Cerebellar nuclear complex (tissue), 1 donor: ENCODE measurements at places on chromosomes 4 and X.
A peak's percentile ranks its signal among the peaks of the same experiment; 100 is the strongest.

- DNase-seq = no peak
Observed at GRCh38 chr4:71498625-71499024, 159.8 kb downstream of the SLC4A4 start.

DNA sequence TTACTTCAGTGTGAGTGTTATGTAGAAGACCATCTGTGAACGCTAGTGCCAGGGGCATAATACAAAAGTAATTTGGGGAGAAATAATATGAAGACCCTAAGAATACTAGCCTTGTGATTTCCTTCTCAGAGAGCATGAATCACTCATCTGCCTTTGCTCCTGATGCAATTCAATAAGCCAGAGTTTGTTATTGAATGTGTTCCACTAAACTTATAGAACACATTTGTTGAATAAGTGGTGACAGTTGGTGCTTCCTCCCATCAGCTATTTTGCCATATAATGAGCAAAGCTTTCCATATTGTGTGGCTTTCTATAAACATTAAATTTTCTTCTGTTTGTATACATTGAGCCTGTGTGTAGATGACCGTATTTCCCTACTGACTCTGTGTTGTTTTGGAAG lies 136.4 kb upstream of the QRFPR start:
- DNase-seq = no peak

DNA sequence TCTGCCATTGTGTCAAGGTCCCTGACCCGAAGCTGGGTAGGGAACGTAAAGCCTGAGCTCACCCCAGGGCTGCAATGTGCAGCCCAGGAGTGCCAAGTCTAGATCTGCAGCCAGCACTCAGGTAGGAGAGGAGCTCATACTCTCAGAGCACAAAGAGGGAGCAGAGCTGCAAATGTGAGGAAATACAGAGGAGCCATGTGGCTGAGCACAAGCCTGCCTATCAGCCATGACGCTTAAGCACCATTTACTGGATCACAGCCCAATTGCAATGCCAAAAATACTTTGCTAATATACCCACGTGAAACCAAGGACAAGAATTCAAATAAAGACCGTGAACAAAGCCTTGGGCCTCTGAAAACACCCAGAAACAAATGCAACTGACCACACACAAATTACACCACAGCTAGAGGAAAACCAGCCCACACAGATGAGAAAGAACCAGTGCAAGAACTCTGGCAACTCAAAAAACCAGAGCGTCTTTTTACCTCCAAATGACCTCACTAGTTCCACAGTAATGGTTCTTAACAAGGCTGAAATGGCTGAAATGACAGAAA lies 69.0 kb upstream of the HPF1 start:
- DNase-seq = no peak

DNA sequence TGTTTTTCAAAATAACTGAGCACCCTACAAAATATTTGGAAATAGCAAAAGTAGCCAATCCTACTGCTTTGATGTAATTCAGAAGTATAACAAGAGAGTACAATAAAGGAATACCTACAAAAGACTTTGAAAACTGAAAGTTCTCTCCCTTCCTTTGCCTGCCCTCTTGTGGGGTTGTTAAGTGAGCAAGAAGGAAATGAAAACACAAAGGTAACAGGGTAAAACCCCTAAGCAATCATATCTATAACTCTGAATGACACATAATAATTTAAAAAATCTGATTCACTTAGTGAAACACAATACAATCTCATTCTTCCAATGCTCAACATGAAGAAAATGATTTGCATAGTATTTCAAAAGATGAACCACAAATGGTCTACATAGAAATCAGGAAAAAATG lies 98.2 kb downstream of the FRYL start:
- no peak for DNase-seq

DNA sequence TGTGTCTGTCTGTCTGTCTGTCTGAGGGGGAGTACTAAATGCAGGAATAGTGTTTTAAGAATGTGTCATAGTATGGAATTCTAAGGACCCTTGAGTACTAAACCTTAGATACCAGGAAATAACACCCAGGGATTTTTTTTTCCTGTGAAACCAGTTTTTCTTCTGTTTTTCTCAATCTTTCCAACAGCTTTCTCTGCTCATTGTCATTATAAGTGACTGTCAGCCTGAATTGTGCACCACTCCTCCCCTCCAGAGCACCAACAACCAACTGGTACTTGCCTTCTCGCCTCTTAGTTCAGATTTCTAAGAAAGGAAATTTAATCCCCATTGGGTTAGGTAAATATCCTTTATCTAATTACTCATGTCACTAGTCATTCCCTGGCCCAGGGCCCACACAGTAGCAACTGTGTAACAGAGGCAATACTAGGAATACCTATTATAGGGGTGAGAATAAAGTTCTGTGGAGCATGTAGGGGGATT lies 320.6 kb downstream of the ADGRL3 start:
- no peak for DNase-seq

DNA sequence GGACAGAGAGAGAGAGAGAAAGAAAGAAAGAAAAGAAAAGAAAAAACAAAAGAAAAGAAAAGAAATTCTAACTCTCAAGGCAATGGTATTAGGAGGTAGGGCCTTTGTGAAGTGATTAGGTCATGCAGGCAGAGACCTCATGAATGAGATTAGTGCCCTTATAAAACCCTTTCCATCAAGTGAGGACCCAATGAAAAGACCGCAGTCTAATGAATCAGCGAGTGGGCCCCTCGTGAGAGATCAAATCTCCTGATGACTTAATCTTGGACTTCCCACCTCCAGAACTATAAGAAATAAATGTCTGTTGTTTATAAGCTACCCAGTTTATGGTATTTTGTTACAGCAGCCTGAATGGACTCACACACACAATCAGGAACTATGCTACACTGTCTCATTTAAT lies 16.9 kb downstream of the AASDH start:
- no peak for DNase-seq

- no peak for DNase-seq
Observed at GRCh38 chr4:94454405-94454804, 2.7 kb downstream of the PDLIM5 start.

DNA sequence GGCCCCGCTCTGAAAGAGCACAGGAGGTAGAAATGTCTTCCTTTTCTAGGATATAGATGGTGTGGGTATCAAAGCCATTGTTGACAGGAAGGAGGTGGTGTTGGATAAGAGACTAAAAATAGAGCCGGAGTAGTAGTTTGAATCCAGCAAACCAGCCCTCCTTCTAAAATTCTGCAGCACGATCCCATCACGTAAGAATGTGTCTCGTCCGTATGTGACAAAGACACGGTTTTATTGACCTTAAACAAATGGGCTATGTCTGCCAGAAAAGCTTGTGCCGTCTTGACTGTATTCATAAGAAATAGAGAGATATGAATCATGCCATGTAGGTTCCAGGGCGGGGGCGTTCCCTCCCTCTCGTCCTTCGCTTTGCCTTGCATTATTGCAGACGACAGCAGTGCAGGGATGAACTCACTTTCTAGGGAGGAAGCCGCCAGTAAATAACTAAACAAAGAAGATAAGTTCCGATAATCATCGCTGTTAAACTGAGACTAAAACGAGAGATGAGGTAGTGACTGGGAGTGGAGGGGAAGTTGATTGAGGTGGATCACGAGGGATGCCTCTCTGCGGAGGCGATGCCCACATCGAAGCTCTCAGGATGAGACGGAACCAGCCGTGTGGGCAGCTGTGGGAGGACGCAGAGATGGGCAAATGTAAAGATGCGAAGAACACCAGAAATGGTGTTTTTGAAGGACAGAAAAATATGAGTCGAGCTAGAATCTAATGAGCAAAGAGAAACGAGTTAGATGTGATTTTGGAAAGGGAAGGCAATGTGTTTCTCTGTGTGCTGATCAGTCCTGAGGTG lies 3.4 kb downstream of the TENM3 start:
- DNase-seq = no peak

GRCh38 chr4:166121897-166122296 lies 248.9 kb downstream of the TLL1 start:
- DNase-seq = no peak

DNA sequence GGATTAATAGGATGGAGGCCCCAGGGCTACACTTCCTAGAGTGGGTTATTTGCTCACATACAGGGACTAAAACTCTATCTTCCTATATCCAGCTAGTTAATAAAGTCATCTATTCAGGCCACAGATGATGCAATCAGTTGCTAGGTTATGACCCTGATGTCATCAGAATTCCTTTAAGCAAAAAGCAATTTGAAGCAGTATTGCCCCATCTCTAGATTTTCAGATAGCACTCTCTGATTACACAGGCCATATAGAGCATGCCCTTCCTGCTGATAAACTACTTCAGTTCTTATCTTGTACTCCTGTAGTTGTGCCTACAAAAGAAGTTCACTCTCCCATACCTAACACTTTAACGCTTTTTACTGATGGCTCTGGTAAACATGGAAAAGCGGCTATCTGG lies 84.8 kb downstream of the TMEM144 start:
- DNase-seq = no peak

- no peak for DNase-seq
Observed at GRCh38 chrX:3563451-3563850, 150.0 kb downstream of the PRKX start.

- no peak for DNase-seq
Observed at GRCh38 chr4:14259936-14260335, 632.4 kb upstream of the BOD1L1 start.

DNA sequence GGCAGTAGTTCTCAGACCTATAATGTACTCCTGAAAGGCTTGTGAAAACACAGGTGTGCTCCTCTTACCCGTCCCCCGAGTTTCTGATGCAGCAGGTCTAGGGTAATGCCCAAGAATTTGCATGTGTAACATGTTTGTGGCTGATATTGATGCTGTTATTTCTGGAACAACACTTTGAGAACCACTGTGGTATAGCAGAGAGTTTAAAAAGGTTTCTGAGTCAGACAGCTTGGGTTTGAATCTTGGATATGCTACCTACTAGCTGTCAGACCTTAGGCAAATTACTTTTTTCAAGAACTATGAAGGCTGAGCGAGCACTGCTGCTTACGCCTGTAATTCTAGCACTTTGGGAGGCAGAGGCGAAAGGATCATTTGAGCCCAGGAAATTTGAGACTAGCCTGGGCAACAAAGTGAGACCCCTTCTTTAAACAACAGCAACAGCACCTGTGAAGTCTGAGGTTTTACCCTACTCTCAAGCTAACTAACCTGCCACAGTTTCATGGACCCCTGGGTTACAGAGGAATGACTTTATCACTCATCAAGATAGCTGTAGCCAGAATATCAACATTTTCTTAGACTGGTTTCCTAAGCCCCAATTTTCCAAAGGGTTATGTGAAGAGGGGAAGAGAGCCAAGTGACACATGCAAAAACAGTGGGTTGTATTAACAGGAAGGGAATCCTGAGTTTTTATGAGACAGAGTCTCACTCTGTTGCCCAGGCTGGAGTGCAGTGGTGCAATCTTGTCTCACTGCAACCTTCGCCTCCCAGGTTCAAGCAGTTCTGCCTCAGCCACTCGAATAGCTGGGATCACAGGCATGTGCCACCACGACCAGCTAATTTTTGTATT lies 5.1 kb downstream of the AFF1 start:
- DNase-seq = no peak

DNA sequence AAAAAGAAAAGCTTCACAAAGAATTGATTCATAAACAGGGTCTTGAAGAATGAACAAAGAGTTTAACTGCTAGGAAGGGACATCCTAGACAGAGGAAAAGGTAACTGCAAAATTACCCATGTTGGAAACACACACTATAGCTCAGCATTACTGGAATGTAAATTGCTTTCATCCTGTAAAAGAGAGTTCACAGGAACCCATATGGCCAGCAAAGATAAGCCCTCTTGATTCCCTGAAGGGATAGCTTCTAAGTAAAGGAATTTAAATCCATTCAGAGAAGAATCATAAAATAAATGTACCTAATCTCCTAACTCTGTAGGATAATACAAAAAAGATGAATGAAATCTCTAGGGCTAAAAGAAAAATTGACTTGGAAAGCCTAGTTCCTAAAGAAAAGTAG lies 107.1 kb upstream of the INTU start:
- DNase-seq = no peak

GRCh38 chr4:104868533-104868932 lies 278.1 kb upstream of the TET2 start:
- DNase-seq = no peak

- no peak for DNase-seq
Observed at GRCh38 chrX:130147631-130148030, 18.0 kb downstream of the AIFM1 start.

- no peak for DNase-seq
Observed at GRCh38 chrX:16629909-16630308, 20.0 kb upstream of the S100G start.

- no peak for DNase-seq
Observed at GRCh38 chrX:145820825-145821224, 3.2 kb downstream of the SLITRK2 start.

GRCh38 chr4:6225469-6225868 lies 25.1 kb upstream of the JAKMIP1 start:
- DNase-seq = no peak

GRCh38 chr4:157739242-157739641 lies 433.6 kb downstream of the GASK1B start:
- no peak for DNase-seq

GRCh38 chr4:2867758-2868491 lies 24.3 kb downstream of the ADD1 start:
- no peak for DNase-seq

- DNase-seq = no peak
Observed at GRCh38 chr4:36256398-36256891, 12.1 kb upstream of the ARAP2 start.

GRCh38 chr4:98939438-98939837 lies 10.5 kb upstream of the EIF4E start:
- no peak for DNase-seq

DNA sequence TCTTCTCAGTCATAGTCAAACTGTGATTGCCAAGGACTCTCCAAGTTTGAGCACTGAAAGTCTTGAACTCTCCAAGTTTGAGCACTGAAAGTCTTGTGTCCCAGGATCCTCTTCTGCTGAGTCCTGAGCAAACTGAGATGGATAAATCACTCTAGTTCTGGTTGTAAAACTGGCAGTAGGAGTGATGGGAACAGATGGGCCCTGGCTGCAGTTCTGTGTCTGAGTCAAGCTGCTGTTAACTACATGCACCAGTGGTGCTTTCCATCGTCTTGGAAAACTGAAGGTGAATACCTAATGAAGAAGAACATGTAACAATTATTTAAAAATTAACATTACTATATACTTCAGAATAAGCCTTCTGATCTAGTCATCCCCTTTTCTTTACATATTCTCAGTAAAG lies 27.6 kb upstream of the KCNIP4 start:
- DNase-seq = no peak

- no peak for DNase-seq
Observed at GRCh38 chr4:1172971-1173757, 781 bp upstream of the SPON2 start.

- peak; percentile 27 for DNase-seq
Observed at GRCh38 chrX:71622576-71623450, 4.5 kb upstream of the CXCR3 start.

DNA sequence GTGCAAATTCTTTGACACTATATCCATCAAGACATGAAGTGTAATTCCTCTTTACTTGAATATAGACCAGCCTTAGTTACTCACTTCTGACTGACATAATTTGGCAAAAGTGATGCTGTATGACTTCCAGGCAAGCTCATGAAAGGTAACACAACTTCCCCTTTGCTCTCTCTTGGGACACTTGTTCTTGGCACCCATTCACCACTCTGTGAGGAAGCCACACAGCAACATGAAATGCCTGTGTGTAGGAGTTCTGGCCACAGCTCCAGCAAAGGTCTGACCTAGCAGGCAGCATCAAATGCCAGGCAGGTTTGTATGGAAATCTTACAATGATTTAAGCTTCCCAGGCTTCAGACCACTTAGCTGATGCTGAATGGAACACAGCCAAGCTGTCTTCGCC lies 280.3 kb downstream of the PDHA2 start:
- DNase-seq = no peak

- DNase-seq = no peak
Observed at GRCh38 chr4:138406876-138407275, 164.7 kb upstream of the SLC7A11 start.
